ENCODE measurements at places on chromosomes 5 and 9.

GRCh38 chr5:151584057-151584937, 6.8 kb downstream of the FAT2 start:
- H3K36me3 ChIP-seq, result no peaks in the 10 kb centered on the region
- no peak overlapping the region for H3K4me3 ChIP-seq
- H3K27ac ChIP-seq, result no peak overlapping the region
- DNase-seq, result no peak
- H3K4me1 ChIP-seq, result no peaks in the 10 kb centered on the region
- H3K27me3 ChIP-seq, result peaks cover 10% of the 10 kb centered on the region

- peaks cover 61% of the 10 kb centered on the region for H3K4me1 ChIP-seq
- peaks cover 4% of the 10 kb centered on the region for H3K36me3 ChIP-seq
Observed at GRCh38 chr9:84297162-84297821, 43.3 kb downstream of the SLC28A3 start.

- no peak for DNase-seq
- no peak overlapping the region for H3K4me3 ChIP-seq
- H3K4me1 ChIP-seq, result no peaks in the 10 kb centered on the region
- H3K36me3 ChIP-seq, result peaks cover 40% of the 10 kb centered on the region
Observed at GRCh38 chr9:108903420-108904103, 30.4 kb downstream of the ELP1 start.

DNA sequence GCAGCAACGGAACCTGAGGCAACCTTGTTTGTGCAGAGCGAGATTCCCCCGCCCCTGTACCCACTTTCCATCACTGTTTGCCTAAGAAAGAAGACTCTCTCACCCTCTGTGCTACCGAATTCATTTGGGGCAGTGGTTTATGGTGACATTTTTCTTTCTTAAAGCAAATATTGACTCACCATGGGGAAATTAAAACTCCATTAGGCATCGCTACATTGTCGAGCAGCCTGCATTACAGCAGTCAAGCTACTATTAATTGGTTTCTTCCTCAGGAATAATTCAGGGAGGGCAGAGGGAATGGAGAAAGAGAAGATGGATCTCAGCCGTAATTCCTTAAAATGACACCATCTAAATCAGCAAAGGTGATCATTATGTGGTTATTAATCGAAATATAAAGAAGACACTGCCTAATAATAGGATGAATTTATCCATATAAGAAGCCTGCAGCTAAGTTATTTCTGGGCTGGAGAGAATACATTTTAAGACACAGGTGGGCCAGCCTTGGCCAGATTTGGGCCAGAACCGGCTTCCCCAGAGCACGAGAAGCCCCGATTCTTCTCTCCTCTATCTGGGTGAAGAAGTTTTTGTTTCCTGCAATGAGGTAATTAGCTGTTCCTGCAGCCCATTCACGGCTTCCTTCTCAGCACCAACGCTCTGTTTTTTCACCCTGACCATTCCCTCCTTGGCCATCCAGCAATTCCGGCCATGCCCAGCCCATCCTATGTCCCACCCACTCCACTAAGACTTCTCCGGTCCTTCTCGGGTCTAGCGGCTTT, 16.8 kb downstream of the CFAP77 start:
- H3K4me3 ChIP-seq, result no peak overlapping the region
- H3K4me1 ChIP-seq, result no peaks in the 10 kb centered on the region
- H3K36me3 ChIP-seq, result no peaks in the 10 kb centered on the region
- no peak overlapping the region for H3K27ac ChIP-seq
- peaks cover 82% of the 10 kb centered on the region for H3K27me3 ChIP-seq

- no peaks in the 10 kb centered on the region for H3K27me3 ChIP-seq
- no peak overlapping the region for H3K4me3 ChIP-seq
- DNase-seq, result no peak
- no peaks in the 10 kb centered on the region for H3K36me3 ChIP-seq
Observed at GRCh38 chr5:92917044-92917443, 664.0 kb downstream of the NR2F1-AS1 start.

DNA sequence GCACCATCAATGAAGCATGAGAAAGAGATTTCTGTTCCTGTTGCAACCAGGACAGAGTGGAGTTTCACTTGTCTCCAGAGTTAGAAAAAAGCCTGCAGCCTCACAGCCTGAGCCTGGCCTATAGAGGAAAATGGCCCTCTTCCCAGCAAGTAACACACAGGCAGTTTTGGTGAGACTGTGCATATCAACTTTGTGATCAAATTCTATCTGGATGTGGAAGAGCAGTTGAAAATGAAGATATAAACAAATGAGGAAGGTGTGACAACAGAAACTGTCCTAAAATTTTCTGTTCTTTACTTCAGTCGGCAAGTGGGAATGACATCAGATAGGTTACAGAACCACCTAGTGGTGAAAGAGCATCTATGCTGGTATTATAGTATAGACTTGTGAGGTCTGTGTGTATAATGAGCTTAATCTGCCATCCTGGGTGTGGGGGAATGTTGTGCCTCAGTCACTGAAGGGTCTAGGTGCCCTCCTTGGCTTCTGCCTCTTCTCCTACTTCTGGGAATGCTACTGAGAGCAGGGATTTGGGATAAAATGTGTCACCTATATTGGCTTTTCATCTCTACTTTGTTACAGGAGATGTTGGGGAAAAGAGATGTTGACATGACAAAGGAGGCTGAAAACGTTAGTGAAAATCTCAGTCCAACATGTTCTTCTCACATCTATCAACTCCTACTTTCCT, 28.2 kb downstream of the YIPF5 start:
- no peak overlapping the region for H3K4me3 ChIP-seq
- H3K36me3 ChIP-seq, result no peaks in the 10 kb centered on the region
- DNase-seq, result no peak
- H3K27me3 ChIP-seq, result peaks cover 8% of the 10 kb centered on the region
- no peak overlapping the region for H3K27ac ChIP-seq
- H3K4me1 ChIP-seq, result no peaks in the 10 kb centered on the region

DNA sequence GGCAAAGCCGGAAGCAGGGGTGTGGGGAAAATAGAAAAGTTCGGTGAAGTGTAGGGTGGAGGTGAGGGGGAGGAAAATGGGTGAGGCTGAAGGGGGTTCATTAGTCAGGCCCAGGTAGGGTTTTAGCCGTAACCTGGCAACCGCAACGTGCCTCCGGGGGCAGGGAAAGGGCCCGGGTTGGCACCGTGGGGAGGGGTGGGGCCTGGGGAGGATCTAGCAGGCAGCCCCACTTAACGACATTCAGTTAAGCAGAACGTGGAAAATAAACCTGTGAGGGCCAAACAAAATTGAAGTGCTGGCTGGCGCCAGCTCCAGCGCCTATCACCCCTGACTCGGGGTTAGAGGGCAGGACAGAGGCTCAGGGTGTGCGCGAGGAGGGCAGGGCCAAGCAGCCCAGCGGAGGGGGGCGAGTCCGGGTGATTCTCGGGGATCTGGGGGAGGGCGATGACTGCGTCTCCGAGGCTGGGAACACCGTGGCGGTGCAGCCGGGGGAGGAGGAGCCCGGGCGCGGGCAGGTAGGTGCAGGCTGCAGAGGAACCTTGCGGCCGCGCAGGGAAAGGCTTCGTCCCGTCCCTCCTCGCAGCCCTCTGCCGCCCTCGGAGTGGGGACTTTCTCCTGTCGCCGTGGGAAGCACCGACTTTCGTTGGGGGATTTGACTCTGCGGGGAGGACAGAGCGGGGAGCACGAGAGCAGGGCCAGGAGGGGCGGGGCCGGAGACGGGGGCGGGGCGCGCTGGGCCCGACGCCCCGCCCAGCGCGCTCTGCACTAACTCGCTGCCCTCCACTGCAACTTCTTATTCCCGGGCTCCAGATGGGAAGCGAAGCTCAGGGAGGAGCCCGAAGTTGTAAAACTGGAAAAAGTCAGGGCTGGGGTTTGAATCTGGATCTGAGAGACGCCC, 5.1 kb downstream of the RGS14 start:
- peaks cover 74% of the 10 kb centered on the region for H3K4me1 ChIP-seq
- H3K36me3 ChIP-seq, result peaks cover 48% of the 10 kb centered on the region
- peak overlapping the region; percentile 83 for H3K27ac ChIP-seq

GRCh38 chr9:27541740-27542139, 12.1 kb upstream of the MOB3B start:
- H3K4me3 ChIP-seq, result no peak overlapping the region
- H3K36me3 ChIP-seq, result peaks cover 15% of the 10 kb centered on the region
- no peak overlapping the region for H3K27ac ChIP-seq

DNA sequence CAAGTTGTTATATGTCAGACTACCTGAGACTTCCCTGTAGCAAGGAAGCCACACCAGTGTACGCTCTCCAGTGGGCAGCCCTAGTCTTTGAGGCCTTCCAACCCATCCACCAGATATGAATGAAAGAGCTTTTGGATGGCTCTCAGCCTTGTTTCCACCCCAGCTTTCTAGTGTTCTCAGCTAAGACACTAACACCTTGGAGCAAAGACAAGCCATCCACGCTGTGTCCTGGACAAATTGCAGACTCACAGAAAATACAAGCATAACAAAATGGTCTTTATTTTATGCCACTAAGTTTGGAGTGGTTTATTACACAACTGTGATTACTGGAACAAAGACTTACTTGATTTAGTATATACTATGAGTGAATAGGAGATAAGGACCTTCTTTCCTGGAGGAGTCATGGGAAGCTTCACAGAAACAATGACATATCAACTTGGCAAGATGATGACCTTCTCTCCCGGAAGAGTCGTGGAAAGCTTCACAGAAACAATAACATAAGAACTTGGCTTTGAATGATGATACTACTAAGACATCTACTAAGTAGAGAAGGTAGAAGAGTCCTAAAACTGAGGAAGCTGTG, 134.0 kb upstream of the VCAN start:
- no peak overlapping the region for H3K27ac ChIP-seq
- peaks cover 26% of the 10 kb centered on the region for H3K4me1 ChIP-seq
- no peaks in the 10 kb centered on the region for H3K27me3 ChIP-seq
- H3K4me3 ChIP-seq, result no peak overlapping the region
- no peaks in the 10 kb centered on the region for H3K36me3 ChIP-seq

DNA sequence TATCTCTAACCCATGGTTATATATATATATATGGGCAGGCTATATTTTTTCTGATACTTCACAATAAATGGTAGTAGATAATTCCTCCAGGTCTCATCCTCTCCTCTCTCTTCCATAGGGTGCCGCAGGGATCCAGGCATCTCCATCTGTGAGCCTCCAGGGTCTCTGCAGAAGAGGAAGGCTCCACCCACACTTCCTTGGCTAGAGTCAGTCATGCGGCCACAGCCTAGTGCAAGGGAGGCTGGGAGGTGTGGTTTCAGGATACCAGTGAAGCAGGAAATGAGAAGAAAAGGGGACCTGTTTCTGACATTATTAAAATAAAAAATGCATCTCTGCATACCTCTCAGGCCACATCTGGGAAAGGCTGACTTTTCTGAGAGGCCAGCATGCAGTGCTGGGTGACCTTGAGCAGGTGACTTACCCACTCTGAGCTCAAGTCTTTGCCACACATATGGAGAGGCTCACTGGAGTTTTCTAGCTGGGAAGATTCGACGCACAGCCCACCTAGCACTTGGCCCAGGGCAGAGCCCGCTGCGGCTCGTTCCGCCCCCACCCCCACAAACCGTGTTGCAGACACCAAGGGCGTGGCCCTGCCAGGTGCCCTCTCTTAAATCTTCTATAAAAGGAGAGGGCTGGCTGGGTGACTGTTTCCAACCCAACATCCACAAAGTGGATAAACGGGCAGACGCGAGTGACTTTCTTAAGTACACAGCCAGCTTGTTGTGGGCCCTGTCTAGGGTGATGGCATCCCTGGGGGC, 47.9 kb downstream of the OLFM1 start:
- H3K27me3 ChIP-seq, result no peaks in the 10 kb centered on the region
- peaks cover under 1% of the 10 kb centered on the region for H3K4me1 ChIP-seq
- H3K27ac ChIP-seq, result no peak overlapping the region

- DNase-seq, result no peak
- no peak overlapping the region for H3K27ac ChIP-seq
- H3K27me3 ChIP-seq, result no peaks in the 10 kb centered on the region
- H3K36me3 ChIP-seq, result no peaks in the 10 kb centered on the region
- H3K4me3 ChIP-seq, result no peak overlapping the region
- no peaks in the 10 kb centered on the region for H3K4me1 ChIP-seq
Observed at GRCh38 chr9:22921742-22922141, 475.1 kb downstream of the DMRTA1 start.

- no peaks in the 10 kb centered on the region for H3K27me3 ChIP-seq
- no peaks in the 10 kb centered on the region for H3K4me1 ChIP-seq
- DNase-seq, result no peak
Observed at GRCh38 chr5:3261081-3261480, 334.6 kb upstream of the IRX1 start.

GRCh38 chr9:86246752-86247161, 12.7 kb downstream of the C9orf153 start:
- no peak for DNase-seq
- no peaks in the 10 kb centered on the region for H3K4me1 ChIP-seq
- H3K4me3 ChIP-seq, result no peak overlapping the region

- no peak overlapping the region for H3K4me3 ChIP-seq
- no peaks in the 10 kb centered on the region for H3K27me3 ChIP-seq
- H3K4me1 ChIP-seq, result no peaks in the 10 kb centered on the region
- DNase-seq, result no peak
Observed at GRCh38 chr5:171849585-171850323, 64.1 kb downstream of the SMIM23 start.

GRCh38 chr9:96513622-96514021, 63.7 kb downstream of the HABP4 start:
- no peak overlapping the region for H3K4me3 ChIP-seq
- no peaks in the 10 kb centered on the region for H3K27me3 ChIP-seq
- peaks cover 4% of the 10 kb centered on the region for H3K4me1 ChIP-seq
- no peak overlapping the region for H3K27ac ChIP-seq

- H3K27me3 ChIP-seq, result no peaks in the 10 kb centered on the region
- no peak overlapping the region for H3K27ac ChIP-seq
- no peak overlapping the region for H3K4me3 ChIP-seq
- no peaks in the 10 kb centered on the region for H3K4me1 ChIP-seq
Observed at GRCh38 chr9:133775951-133776905, 38.1 kb upstream of the SARDH start.

DNA sequence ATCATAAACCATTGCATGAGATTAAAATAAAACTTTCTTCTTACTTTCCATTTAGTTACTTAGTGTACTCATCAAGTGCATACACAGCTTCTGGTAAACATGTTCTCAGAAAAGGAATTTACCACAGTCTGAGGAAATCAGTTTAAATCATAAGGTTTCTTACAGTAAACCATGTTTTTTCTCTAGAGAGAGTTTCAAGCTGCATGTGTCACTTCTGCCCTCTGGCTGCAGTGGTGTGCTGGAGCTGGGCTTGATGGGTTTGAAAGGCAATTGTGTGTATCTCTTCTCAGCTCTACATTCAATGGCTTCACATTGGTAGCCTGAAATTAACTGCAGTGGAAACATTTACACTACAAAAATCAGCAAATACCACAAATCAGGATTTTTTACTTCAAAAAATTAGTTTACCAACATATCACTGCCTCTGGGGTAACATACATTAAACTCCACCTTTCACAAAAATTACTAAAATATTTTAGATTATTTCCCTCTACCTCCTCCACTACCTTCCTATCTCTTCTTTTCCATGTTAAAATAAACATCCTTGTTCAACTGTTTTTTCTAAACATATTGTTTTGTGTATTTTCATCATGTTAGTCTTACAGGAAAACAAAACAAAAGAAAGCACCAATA, 414.3 kb downstream of the ANXA1 start:
- H3K4me3 ChIP-seq, result no peak overlapping the region
- no peak overlapping the region for H3K27ac ChIP-seq
- no peaks in the 10 kb centered on the region for H3K36me3 ChIP-seq
- no peaks in the 10 kb centered on the region for H3K4me1 ChIP-seq

Measured in activated naive CD4-positive, alpha-beta T cell treated with anti-CD3 and anti-CD28 coated beads, Interleukin-2, amount 10 ng/mL, durations not matched to agents 7 days and 5 days (primary cell).